ENCODE measurements at places on chromosomes 1 and 21. TPM values are rescaled to one million over a fixed set of nuclear protein-coding genes. Genes with fewer than 3 reads are reported as not detected.

Gene BRDT
- total RNA-seq: not detected

Gene VWA1
- total RNA-seq: 1.0 TPM

Gene BSND
- total RNA-seq: not detected

Gene S1PR1
- total RNA-seq: 2.5 TPM

Gene PCSK9
- 1.2 TPM for total RNA-seq

Gene C1orf94
- not detected for total RNA-seq

Gene RGS1
- 0.43 TPM for total RNA-seq

Gene LDLRAD2
- not detected for total RNA-seq

Gene KIF1B
- 135 TPM for total RNA-seq

Gene IFI16
- total RNA-seq: 71.7 TPM

Gene PLA2G5
- total RNA-seq: not detected

Measured in myocyte (in vitro differentiated cells).